ENCODE measurements at places on chromosomes 5 and 9. TPM values are rescaled to one million over a fixed set of nuclear protein-coding genes. Genes with fewer than 3 reads are reported as not detected.

SSBP2 gene
- 58.6 TPM for polyA plus RNA-seq

DNA sequence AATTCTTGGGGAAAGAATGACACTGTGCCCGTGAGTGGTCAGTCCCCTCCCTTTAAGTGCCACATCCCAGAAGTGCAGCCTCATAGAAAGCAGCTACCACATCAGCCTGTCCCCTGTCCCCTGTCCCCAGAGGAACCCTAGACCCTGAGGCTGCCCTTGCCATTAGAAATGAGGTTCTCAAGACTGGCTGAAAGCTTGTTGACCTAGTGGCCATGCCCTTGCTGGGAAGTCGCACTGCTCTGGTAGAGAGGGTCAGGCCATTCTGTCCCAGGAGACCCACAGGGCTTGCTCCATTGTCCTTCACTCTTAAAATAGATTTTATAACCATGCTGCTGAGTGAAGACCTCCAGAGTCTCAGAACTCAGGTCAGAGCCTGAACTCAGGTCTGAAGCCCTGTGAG lies 184.5 kb downstream of the RGS3 start:
- DNase-seq: no peak

- DNase-seq: no peak
Measured at GRCh38 chr5:64269164-64269563, 103.5 kb downstream of the RNF180 start.

DNA sequence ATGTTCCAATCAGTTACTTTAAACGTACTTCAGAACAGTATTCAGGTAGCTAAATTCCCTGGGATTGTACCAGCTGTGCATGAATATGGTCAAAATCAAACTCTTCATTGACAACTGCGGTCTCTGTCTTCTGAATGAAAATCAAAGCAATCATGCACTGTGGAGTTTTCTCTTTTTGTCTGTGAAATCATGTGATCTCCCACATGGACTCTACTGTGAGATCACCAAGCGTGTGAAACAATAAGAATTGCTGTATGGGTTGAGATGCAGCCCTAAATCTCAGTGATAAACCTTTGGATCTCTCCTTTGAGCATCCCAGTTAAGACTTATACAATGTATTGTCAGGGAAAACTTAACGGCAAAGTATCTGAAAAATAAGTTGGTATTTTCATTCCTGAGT lies 6.1 kb downstream of the NRG2 start:
- DNase-seq: no peak

DNA sequence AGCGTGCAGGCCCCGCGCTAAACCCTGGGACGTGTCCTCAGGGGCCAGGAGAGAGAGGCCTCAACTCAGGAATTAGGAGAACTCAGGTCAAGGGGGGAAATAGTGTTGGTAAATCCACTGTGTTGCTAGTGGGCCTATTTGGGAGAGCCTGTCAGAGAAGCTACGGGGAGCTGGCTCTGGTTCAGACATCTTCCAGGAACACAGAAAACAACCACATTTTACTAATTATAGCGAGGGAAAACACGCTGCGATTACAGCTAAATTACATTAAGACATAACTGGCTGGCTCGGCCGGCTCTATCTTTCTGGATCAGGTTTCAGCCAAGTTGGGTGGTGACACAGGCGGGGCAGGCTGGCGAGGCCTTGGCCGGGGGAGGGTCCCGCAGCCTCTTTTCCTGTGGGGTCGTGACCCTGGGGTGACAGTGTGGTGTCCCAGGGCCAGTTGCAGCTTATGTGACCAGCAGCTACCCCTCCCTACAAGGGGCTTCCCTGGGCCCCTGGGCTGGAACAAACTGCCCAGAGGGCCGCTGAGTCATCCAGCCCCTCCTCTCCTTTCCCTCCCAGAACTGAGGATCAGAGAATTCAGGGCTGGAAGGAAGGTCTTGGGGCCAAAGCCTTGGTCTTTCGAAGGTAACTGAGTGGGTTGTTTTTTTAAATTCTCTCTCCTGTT lies 75.1 kb downstream of the FGF18 start:
- peak; percentile 81 for DNase-seq
